ENCODE measurements at places on chromosomes 12 and 14.
A peak's percentile ranks its signal among the peaks of the same experiment; 100 is the strongest.

GRCh38 chr12:124923905-124924734 lies 9.7 kb upstream of the UBC start:
- DNase-seq = no peak

GRCh38 chr12:128365651-128366231 lies 98.8 kb downstream of the TMEM132C start:
- DNase-seq = no peak

DNA sequence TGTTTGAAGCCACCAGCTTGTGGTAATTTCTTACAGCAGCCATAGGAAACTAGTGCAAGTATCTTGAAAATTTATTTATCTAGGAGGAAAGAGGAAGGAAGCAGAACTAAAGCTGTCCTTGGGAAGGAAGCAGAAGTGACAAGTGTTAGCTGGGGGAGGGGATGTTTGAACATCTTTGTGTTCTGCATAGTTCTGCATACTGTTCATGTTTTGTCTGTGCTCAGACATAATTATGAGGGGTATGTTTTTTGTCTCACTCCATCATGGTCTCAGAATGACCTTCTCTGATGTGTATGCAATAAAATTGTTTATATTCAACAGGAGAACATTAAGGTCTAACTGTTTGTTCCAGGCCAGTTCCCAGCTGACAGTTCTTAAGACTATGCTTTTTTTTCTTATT lies 606.5 kb downstream of the GALC start:
- no peak for DNase-seq

GRCh38 chr14:69263364-69263763 lies 3.4 kb downstream of the GALNT16 start:
- no peak for DNase-seq

GRCh38 chr14:85224241-85224640 lies 305.7 kb upstream of the FLRT2 start:
- DNase-seq = no peak

DNA sequence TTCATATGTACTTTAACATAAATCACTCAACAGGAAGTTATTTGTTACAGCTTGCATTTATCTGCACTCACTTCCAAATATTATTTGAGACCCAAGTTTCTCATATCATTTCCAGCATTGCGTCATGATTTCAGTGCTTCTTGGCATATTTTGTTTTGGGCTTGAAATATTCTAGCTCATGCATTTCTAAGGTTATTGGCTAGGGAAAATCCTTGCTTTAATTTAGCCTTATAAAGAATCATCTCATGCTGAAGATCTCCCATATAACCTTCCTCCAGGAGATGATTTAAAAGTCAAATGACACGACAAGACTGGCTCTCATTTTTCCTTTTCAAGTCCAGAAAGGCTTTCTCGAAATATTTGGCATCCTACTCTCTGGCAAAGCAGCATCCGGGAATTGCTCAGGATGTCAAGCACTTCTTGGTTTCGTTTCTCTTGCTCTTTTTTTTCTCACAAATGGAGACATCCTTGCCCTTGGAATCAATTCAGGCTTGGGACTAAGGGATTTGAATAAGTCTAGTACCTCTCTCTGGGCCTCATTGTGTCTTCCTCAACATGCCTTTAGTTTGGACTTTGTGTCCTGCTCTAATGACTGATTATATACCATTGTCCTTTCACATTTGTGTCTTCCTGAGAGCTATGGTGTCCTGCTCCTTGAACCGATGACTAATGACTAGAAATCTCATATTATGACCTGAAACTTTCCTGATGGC lies 295.0 kb downstream of the RMST start:
- no peak for DNase-seq

DNA sequence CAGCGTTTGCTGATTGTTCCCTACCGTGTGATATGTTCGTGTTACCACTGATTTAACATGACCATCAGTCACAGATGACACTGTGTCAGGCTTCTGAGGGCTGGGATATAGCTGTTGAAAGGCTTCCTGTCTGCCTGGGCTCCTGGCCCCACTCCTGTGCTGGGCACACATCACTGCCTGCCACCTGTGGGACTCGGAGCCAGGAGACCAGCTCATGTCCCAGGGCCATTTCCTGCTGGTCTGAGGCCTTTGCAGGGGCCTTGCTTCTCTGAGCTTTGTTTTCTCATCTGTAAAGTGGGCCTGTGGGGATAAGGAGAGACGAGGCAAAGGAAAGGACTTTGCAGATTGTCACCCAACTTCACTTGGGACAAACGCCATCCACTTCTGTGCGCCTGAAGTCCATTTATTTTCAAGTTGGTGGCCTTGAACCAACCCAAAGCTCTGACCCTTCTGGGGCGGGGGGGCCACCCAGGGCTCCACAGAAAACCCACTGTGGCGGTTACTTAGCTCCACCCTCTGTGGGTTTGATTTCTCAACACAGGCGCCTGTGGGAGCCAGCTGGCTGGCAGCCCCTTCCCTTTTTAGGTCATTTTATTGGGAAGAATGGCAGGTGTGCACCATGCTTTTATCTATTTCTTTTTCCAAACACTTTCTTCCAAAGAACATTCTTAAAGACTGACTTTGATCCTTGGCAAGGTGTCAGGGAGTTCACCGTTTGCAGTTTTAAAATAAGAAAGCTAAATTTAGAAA lies 54.1 kb downstream of the BEGAIN start:
- DNase-seq = no peak

DNA sequence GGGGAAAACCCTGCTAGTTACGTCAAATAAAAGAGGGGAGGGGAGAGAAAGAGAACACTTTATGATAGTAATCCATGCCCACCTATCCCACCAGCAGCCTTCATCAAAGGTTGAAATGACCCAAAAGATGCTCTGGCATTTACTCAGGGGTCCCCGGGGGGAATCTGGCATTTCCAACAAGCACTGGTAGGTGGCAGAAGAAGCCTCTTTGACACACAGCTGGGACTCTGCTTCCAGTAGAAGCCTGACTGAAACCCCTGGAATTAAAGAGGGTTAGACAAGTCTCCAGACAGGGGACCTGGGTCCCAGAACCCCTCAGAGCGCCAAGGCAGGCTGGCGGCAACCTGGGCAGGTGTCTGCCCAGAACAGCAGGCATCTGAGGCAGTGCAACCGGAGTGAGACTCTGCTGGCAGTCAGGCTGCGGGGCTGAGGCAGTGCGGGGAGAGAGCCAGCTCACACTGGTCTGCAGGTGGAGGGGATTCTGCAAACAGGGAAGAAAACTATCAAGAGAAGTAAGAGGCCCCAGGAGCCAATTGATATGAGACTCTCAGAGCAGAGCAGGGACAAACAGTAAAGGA lies 85.0 kb upstream of the CAPRIN2 start:
- DNase-seq = no peak

GRCh38 chr12:2693244-2693860 lies 101.4 kb upstream of the FKBP4 start:
- DNase-seq = no peak

- no peak for DNase-seq
Observed at GRCh38 chr12:41509271-41510055, 321.3 kb downstream of the PDZRN4 start.

GRCh38 chr12:56129206-56129941 lies 1.3 kb downstream of the ESYT1 start:
- DNase-seq = peak; percentile 66

DNA sequence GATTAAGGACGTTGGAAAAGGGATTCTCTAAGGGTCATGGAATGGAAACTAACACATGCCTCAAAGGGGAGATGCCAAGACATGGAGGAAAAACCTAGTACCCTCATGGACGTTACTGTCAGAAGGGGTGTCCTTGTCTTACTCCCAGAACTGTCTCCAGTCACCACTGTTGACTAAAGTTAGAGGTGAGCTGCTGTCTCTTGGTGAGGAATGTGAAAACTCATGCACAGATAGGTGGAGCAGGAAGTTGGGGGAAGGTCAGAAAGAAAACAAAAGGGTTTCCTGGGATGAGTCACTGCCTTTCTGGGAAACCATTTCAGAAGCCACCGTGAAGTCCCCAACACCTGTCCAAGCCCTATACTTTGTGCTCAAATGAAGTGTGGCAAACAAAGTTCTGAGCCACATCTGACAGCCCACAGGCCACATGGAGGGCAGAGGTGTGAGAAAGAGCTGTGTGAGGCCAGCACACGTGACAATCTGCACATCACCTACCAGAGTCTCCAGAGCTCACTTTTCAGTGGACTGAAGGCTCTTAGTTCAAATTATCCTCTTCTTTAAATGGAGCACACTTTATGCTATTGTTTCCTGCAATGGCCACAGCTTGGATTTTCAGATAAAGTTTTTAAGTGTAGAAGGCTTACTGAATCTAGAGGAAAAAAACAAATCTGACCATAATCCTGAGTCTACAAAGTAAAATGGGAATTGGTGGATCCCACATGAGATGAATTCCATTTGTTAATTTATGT lies 92.9 kb upstream of the EGLN3 start:
- peak; percentile 42 for DNase-seq

- no peak for DNase-seq
Observed at GRCh38 chr14:61453103-61453767, 131.9 kb downstream of the PRKCH start.
